ENCODE measurements at places on chromosomes 6 and 20.
A peak's percentile ranks its signal among the peaks of the same experiment; 100 is the strongest.

DNA sequence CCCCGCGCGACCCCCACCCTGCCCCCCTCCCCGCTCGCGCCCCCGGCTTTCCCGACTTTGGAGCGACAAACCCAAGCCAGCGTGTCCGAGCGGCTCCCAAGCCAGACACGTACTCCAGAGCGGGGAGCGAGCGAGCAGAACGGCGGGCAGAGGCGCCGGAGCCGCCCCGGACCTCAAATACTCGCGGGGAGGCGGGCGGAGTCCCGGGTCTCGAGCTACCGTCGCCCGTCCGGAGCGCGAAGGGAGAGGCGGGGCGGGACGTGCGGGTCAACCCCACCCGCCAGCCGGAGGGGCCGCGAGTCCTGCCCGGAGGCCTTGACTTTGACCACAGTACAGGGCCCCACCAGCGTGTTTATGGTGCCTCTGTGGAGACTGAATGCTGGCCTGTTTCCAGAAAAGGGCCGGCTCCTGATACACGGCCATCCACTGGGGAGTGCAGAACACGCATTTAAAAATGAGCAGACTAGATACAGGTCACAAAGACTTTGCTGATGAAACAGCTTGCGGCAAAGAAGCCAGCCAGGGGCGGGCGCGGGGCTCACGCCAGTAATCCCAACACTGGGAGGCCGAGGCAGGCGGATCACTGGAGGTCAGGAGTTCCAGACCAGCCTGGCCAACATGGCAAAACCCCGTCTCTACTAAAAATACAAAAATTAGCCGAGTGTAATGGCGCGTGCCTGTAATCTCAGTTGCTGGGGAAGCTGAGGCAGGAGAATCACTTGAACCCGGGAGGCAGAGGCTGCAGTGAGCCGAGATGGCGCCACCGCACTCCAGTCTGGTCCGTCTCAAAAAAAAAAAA is at the start of gene SERPINB6:
Gene SERPINB6, minus strand, starts transcription at position 148 of the 799 bp plus-strand sequence. CDS start 12,235 bp downstream, outside the sequence.
- peak; percentile 61 for DNase-seq

- DNase-seq = no peak
Observed at GRCh38 chr20:3237011-3237957, 1.7 kb downstream of the SLC4A11 start.

DNA sequence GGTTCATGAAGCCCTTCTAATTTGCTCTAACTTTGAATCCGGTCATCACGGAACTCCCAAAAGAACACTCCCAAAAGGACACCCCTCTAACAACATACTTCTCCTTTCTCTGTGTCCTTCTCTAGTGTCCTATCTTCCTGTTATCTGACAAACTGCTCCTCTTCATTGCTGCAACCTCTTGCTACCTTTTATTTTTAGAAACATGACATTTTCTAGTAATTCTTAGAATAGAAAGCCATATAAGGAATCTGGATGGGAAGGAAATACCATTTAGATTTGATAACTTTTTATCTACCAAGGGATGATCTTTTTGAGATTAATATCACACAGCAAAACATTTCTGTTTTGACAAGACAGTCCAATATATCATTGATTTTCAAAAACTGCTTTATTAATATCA is 63.1 kb downstream of the COL12A1 start:
- DNase-seq = no peak

GRCh38 chr6:125058546-125058945 is 95.0 kb upstream of the TPD52L1 start:
- DNase-seq = no peak

DNA sequence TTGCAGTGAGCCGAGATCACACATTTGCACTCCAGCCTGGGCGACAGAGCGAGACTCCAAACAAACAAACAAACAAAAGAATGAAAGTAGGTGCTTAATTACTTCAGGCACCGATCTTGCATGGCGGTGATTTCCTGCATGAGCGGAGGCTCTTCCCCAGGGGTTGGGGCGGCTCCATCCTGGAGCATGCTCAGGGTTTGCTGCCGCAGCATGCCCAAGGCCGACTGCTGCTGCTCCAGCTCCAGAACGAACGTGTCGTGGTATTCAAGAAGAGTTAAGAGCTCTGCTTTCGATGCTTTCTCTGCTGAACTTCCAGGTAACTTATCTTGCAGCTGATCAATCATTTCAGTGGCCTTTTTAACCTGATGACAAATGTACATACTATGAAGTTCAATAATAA is 313.8 kb downstream of the SYNE1 start:
- no peak for DNase-seq

GRCh38 chr6:158819977-158820622 is 932 bp upstream of the EZR start:
- DNase-seq = no peak

GRCh38 chr6:109979033-109979921 is 1.2 kb downstream of the GPR6 start:
- DNase-seq = no peak

DNA sequence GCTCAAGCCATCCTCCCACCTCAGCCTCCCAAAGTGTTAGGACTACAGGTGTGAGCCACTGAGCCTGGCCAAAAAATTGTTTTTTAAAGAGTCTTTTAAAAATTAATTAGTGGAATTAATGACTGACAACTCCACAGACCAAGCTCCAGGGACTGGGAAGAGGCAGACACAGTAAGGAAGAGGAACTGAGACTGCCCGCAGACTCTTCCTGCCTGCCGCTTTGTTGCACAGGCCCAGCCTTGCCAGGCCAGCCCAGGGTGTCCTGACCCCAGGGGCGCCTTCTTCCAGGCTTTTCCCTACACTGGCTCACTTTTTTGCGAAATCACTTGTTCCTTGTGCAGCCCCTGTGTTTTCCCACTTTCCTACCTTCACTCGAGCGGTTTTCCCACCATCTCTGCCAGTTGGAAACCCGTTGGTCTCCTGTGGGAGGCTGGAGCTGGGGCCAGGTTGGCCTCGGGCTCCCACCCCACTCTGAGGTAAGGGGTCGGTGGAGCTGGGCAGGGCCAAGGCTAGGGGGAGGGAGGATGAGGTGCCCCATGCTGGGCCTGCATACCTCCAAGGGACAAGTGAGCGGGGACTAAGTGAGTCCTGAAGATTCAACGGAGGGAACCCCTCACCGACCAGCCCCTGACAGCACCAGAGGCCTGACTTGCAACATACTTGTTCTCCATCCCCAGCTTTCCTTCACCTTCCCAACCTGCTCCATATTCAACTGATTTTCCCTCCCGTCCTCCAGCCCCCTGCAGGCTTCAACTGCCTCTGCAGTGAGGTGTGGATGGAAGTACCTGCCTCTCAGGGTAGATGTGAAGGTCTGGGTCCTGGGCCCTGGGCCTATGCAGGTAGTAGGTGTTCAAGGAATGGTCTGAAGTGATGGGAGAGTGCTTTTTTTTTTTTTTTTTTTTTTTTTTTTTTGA is 23.5 kb upstream of the SMIM29 start:
- DNase-seq = no peak

DNA sequence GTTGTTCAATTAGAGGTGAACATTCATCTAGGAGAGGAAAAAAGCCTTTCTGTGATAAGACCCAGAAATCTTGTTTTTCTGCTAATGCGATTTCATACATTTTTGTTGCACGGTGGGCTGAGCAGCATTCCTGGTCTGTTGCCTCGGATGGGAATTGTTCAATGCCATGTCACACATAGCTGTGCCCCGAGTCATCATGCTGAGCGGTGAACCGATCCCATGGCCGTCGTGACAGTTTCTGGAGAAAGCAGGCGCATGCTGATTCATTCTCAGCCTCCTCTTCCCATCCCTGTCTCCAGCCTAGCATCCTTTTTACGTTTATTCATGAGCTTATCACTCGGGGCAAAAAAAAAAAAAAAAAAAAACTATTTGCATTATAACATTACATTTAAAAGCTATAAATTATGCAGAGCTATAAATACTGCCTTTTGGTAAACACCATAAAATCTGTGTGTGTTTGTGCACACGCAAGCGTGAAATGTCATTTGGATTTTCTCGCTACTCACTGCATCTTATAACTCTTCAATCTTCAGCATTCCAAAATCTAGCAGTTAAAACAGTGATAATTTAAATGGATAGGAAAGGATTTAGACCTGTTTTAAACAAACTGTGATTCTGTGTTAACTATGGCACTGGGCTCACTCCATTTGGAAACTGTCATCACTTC is 58.9 kb upstream of the IFNGR1 start:
- no peak for DNase-seq

GRCh38 chr6:13952101-13952500 is 27.3 kb downstream of the RNF182 start:
- DNase-seq = no peak

GRCh38 chr20:49412254-49412653 is 70.2 kb downstream of the KCNB1 start:
- no peak for DNase-seq

DNA sequence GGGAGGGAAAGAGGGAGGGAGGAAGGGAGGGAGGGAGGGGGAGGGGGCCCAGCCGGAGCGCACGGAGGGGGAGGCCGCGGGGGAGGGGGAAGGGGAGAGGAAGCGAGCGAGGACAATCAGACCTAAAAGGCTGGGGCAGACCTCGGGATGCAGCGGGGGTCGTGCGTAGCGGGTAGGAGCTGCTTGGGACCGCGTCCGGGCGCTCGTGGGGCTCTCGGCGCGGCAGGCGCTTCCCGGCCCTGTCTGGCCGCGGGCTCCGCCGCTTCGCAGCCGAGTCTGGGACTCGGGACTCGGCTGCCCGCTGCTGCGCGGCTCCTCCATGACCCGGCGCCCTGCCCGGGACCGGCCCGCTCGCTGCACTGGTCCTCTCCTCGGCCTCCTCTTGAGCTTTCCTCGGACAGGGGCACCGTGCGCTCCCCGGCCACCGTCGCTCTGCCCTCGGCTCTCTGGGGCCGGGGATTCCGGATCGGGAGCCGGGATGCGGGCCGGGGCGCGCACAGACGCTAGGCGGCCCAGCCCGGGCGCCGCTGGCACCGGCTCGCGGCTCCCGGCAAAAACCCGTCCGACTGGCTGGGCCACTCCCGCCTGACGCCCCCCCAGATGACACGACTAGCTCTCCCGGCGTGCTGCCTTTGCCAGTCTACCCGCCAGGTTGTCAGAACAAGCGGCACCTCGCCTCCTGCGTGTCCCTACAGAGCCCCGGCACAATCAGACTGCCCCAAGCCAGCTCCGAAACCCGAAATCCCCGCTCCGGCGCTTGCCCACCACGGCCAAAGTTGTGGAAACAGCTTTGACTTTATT is 2.2 kb downstream of the TFAP2A start:
- DNase-seq = no peak

- DNase-seq = no peak
Observed at GRCh38 chr20:12699374-12700228, 309.2 kb upstream of the SPTLC3 start.

DNA sequence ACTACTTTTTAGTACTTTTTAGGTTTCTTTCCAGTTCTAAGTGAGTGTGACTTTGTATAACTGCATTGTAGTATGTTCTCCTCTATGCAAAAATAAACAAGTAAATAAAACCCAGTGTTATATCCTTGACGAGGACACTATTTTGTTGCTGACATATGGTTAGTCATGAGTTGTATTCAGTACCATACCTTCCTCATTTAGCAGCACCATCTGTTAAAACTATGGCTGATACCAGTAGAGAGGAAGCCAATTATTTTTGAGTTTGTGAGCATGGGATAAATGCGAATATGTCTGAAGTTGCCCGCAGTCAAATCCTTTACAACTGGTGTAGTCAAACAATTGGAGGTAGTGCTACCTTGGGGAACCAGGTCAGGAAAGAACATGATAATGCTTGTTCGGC is 74.1 kb downstream of the CDKAL1 start:
- DNase-seq = no peak

GRCh38 chr6:149750136-149750609 is 632 bp downstream of the PCMT1 start:
- DNase-seq = no peak

DNA sequence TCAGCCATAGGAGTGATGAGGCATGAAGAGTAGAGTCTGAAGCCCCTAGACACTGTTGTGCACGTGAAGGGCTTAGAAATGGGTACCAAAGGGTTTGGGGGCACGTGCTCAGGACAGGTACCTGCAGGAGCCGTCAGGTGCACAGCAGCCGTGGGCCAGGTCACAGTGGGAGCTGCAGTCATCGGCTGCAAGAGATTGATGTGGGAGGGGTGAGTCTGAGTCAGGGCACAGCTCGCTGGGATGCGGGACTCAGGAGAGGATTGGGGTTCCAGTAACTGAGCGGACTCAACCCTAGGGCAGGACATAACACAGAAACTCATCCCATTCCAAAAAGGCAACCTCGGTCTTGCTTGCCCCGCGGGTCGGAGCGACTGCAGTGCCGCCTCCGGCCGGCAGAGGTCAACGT is 1.1 kb downstream of the DLK2 start:
- DNase-seq = no peak

GRCh38 chr6:80639181-80639629 is 532.7 kb downstream of the BCKDHB start:
- no peak for DNase-seq

DNA sequence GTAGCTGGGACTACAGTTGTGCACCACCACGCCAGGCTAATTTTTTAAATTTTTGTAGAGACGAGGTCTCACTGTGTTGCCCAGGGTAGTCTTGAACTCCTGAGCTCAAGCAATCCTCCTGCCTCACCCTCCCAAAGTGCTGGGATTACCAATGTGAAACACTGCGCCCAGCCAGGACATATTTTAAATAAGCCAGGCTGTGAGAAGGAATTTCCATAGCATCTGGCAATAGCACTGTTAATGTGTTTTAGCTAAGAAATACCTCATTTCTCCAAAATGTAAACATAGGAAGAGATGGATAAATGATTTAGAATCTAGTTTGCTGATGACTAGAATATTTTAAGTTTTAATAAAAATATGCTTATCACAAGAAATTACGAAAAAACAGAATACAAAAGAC is 27.0 kb upstream of the SLA2 start:
- no peak for DNase-seq

DNA sequence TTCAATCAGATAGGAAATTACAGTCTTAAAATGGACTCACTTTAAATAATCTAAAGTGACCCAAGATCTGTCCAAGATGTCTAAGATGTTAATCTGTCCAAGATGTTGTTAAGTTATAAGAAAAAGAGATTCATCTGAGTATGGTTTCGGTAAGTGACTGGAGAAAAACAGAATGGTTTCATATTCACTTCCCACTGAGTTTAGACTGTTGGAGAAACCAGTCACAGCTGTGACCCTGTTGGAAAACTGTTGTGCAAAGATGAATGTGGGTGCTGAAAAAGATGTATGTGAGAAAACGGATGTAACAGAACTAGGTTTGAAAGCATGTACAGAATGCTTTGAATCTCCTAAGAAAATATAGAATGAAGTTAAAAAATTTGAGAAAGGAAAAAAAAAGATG is 325.9 kb downstream of the COL12A1 start:
- DNase-seq = no peak

GRCh38 chr20:47043086-47043485 is 148.4 kb downstream of the EYA2 start:
- no peak for DNase-seq

DNA sequence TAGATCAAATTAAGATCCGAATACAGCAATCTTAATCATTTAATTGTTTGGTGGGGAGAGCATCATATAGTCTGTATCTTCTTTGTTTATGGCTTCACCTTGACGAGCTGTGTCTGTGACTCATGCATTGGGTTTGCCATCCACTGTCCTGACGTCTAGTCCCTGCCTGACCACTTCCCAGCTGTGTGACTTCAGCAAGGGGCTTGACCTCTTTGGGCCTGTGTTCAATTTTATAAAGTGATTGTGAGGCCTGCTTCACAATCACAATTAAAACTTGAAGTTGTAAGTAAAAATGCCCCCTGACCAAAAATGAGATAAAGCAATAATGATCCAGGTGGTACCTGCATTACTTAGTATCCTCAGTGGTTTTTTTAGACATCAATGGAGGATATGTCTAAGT is 209.2 kb downstream of the ZNF217 start:
- no peak for DNase-seq

GRCh38 chr20:34915131-34915530 is 38.7 kb downstream of the ACSS2 start:
- DNase-seq = no peak

Measured in AG09309 (cell line).